Type B pancreatic cell (in vitro differentiated cells): ENCODE measurements at places on chromosomes 5 and 9.

GRCh38 chr9:24820196-24820595 is 274.5 kb upstream of the IZUMO3 start:
- DNase-seq, result no peak

GRCh38 chr9:108316630-108317029 is 539.2 kb downstream of the ACTL7B start:
- no peak for DNase-seq

DNA sequence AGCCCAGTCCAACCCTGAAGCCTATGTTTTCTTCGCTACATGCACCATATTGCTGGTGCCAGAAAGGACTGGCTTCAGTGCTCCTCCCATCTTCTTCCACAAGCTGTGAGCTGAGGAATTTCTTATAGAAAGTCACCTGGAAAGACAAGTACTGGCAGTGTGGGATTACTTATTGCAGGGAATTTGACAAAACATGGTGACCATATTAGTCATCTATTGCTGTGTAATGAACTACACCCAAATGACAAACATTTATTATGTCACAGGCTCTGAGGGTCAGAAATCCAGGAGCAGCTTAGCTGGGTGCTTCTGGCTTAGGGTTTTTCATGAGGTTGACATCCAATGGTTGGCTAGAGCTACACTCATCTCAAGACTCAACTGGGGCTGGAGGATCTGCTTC is 75.5 kb downstream of the ENTREP1 start:
- DNase-seq, result no peak

DNA sequence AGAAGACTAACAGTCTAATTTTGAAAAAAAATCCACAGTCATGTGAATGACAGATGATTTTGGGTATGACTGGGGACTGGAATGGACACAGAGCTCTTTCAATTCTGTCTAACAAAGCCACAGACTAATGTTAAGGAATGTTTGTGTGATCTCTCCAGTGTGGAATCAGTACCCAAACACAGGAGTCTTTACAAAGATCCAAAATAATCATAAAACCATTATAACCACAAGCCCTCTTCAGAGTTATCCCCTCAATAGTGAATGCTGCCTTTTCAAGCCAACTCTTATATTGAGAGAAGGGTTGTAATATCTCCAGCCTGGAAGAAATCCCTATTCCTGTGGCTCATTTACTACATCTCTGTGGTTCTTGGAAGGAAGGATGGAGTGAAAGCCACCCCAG is 552.0 kb upstream of the CLINT1 start:
- DNase-seq, result no peak

- DNase-seq, result no peak
Measured at GRCh38 chr5:134132372-134133187, 18.1 kb downstream of the TCF7 start.
